Hematopoietic multipotent progenitor cell (in vitro differentiated cells): ENCODE measurements at places on chromosomes 5 and 9. TPM values are rescaled to one million over a fixed set of nuclear protein-coding genes. Genes with fewer than 3 reads are reported as not detected.

The FBLL1 gene
- 0.54 TPM for total RNA-seq

The SRP19 gene
- total RNA-seq = 5.9 TPM

The PLAC8L1 gene
- not detected for total RNA-seq

The FAM221B gene
- not detected for total RNA-seq

The MAPK9 gene
- total RNA-seq = 22.9 TPM

The CDH9 gene
- 2.7 TPM for total RNA-seq

The GALT gene
- total RNA-seq = 108 TPM

The BTF3 gene
- 141 TPM for total RNA-seq

The SPOCK1 gene
- total RNA-seq = under 0.01 TPM

The LIX1 gene
- not detected for total RNA-seq

The SLC28A3 gene
- total RNA-seq = under 0.01 TPM

GRCh38 chr5:62977661-62978060 lies 399.0 kb downstream of the LRRC70 start:
- DNase-seq = no peak

DNA sequence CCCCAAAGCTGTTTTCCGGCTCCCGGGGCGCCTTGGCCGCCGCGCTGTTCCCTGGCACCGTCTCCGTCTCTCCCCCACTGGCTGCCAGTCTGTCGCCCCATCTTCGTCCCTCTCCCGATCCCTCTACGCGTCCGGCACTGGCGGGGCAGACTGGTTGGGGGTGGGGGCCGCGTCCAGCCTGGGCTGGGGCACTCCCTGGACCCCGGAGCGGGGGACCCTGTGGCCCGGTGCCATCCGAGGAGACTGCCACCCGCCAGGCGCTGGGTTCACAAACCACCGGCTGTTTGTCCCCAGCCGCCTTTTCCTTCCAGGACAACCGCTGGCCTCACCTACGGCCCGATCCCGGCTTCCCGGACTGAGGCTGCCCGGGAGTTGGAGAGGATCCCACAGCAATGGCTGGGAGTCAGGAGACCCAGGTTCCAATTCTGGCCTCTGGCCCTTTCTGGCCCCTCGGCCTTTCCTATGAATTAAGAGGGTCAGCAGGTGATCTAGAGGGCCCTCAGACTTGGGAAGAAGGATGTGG lies 1.0 kb upstream of the FIBCD1 start:
- no peak for DNase-seq

- DNase-seq = no peak
Measured at GRCh38 chr9:84996029-84996428, 326.5 kb downstream of the NTRK2 start.

DNA sequence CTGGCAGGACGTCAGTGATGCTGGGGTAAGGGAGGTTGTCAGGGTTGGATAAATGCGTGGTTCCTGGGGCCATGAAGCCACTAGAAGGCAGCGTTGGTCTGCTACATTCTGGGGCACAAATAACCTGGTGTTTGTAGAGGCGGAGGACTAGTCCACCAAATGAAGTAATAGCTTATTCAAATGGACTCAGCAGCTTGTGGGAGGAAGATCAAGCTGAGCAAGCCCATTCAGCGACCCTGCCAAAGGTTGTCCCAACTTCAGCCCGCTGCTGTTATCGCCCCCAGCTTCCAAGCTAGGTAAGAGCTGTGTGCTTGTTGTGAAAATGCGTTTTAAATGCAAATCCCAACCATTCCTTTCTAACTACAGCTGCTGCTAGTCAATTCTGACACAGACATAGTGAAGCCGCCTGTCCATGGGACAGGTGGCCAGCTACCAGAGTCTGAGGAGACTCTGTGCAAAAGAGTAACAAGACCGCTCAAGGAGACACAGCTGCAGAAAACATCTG lies 7.6 kb upstream of the FAM240B start:
- DNase-seq = no peak

DNA sequence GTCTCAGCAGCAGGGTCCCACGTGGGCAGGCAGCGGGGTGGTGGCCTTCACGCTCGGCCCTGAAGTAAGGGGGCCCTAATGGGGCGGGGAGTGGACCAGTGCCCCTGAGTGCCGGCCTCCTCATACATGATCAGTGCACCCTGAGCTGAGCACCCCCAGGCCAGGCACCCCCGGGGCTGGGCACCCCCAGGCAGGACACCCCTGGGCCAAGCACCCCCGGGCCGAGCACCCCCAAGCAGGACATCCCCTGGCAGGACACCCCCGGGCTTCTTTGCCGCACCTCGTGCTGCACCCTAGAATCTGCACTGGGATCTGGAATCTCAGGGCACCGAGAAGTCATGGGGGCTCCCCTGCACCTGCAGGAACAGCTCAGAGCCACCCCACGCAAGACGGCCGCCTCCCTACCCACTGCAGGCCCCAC lies 51.4 kb downstream of the EXD3 start:
- no peak for DNase-seq

GRCh38 chr9:69885474-69885929 lies 64.9 kb downstream of the CFAP95 start:
- no peak for DNase-seq

DNA sequence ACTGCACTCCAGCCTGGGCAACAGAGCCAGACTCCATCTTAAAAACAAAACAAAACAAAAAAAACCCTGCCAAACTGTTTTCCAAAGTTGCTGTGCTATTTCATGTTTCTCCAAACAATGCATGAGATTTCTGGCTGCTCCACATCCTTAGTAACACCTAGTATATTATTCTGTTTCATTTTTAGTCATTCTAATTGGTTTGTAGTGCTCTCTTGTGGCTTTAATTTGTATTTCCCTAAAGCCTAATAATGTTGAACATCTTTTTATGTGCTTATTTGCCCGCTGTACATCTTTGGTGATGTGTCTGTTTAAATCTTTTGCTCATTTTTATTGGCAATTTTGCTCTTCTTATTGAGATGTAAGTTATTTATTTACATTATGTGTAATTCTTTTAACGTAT lies 18.4 kb upstream of the TTC1 start:
- no peak for DNase-seq

GRCh38 chr9:131817627-131818026 lies 77.8 kb upstream of the RAPGEF1 start:
- DNase-seq = no peak

- no peak for DNase-seq
Measured at GRCh38 chr5:151141535-151141934, 16.0 kb downstream of the ANXA6 start.

DNA sequence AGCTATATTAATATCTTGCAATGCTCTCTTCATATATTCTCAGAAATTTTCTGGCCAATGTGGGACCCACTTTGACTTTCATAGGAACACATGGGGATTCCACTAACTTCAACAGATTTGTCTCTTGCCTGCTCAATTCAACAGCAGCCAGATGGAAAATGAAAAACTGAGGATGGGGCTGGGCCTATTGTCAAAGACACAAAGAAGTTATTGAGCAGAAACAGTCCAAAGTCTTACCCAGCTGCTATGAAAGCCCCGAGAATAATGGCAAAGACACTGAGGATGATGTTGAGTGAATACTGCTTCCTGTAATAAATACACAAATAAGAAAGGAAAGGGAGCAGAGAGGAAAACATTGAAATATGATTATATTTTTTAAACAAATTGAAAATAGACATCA lies 32.6 kb downstream of the SLC35D2 start:
- no peak for DNase-seq

DNA sequence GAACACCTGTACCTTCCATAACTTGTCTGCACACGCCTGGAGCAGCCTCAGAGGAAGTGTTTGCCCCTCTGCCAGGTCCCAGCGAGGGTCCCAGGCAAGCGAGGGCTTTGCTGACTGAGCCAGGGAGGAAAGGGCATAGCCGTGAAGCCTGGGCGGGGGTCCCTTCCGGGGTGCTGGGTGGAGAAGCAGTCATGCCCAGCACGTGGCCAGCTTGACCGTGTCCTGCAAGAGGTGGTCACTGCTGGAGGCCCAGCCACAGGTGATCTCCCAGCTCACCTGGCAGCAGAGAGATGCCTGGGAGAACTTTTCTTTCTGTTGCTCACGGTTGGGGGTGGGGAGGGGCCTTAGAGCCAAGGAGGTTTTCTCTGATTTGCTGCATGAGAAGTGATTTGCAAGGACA lies 195.3 kb downstream of the CACNA1B start:
- no peak for DNase-seq

GRCh38 chr9:68522131-68522530 lies 18.6 kb downstream of the TMEM252 start:
- peak; percentile 72 for DNase-seq

- no peak for DNase-seq
Measured at GRCh38 chr9:130462685-130463540, 18.2 kb downstream of the ASS1 start.

- no peak for DNase-seq
Measured at GRCh38 chr9:99785010-99785590, 36.6 kb upstream of the NR4A3 start.

DNA sequence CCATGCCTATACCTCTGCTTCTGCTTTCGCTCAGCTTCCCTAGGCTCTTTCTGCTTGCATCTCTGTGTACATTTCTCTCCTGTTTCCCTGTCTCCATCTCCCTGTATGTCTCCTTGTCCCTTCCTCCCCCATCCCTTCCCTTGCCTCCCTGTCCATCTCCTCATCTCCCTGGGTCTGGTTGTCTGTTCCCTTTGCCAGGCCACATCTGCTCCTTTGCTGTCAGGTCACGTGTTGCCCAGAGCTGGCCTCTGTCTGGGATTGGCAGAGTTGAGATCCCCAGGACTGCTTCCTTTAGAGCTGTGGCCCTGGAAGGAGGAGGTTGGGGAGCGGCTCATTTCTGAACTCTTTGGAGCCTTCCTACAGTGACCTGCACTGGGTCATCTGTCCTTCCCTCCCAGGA lies 31.8 kb upstream of the PTGS1 start:
- DNase-seq = no peak

GRCh38 chr5:54480296-54480695 lies 24.8 kb downstream of the HSPB3 start:
- DNase-seq = no peak

GRCh38 chr9:82410306-82410705 lies 421.7 kb downstream of the SPATA31D1 start:
- DNase-seq = no peak

DNA sequence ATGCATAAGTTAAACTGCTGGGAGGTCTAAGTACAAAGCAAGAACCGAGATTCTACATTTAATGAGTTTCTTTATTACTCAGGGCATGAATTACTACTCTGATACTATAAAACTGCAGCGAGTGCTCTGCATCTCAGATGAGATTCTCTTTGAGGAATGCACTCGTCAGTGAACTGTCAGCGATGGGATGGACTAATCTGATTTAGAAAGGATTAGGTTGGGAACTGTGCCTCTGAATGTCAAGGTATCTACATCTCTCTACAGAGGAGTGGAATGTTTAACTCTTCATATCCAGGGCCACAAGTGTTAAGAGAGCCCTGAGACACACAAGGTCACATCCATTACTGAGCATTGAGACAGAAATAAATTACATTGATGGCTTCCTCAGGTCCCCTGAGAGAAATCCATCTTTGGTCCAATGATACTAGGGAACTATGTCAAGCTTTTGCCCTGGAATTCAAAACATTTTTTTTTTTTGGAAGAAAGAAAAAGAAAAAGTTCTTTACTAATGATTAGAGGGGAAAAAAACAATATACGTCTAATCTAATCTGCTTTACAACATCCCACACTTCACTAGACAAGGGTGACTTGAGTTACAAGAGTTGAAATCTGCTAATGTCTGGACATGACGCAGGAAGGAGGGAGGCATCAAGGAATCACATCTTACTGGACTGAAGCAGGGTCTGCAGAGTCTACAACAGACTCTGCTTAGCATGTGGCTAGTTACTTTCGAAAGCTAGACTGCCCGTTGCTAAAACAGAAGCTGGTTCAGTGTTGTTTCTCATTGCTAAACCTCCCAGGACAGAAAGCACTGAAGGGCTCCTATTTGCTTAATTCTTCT lies 270.0 kb upstream of the TLE4 start:
- no peak for DNase-seq

DNA sequence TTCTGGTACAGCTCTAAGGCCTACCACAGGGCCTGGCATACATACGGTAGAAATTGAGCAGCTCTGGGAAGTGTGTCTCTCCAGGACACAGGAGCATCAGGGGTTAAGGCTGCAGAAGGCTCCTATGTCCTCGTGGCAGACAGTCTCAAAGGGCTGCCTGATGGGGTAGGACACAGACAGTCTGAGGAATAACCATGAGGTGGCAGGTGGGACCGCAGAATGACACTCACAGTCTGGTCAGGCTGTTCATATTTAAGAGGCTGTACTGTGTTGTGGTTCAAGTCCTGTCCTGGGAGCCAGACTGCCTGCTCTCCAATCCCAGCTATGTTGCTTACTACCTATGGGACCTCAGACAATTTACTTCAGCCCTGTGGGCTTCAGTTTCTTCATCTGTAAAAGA lies 217.1 kb downstream of the TRIM32 start:
- no peak for DNase-seq

GRCh38 chr9:129013674-129014073 lies 14.5 kb downstream of the SH3GLB2 start:
- DNase-seq = no peak

- no peak for DNase-seq
Measured at GRCh38 chr5:40614923-40615585, 64.7 kb upstream of the PTGER4 start.

- no peak for DNase-seq
Measured at GRCh38 chr9:38336341-38336740, 56.2 kb upstream of the ALDH1B1 start.

DNA sequence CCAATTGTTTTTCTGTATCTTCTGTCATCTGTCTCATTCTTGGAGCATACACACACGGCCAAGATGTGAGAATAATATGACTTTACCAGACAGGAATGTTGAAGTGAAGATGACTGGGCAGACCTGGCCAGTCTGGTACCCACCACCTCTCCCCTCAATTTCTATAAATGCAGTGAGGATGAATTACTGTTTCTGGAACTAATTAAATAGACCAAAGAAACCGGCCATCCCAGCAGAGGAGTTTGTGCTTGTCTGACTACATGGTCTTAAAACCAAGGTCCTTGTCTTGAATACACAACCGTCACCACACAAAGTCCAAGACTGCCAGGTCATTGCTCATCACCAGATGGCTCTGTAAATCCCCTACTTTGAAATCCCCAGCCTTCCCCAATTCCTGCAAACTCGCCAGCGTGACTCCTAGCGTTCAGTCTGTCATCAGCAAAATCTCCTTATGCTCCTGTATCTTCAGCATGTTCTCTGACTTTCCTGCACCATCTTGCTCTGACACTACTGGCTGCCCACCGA lies 147.2 kb downstream of the PDE4D start:
- DNase-seq = no peak

- no peak for DNase-seq
Measured at GRCh38 chr5:67901814-67902496, 313.6 kb upstream of the PIK3R1 start.
